ENCODE measurements at places on chromosomes 5 and 9. TPM values are rescaled to one million over a fixed set of nuclear protein-coding genes. Genes with fewer than 3 reads are reported as not detected.

GRCh38 chr9:133845440-133845839 is 107.3 kb upstream of the SARDH start:
- DNase-seq, result no peak

GRCh38 chr9:34127035-34127948 is 794 bp upstream of the DCAF12 start:
- DNase-seq, result no peak

Gene AFAP1L1
- not detected for total RNA-seq

Gene FOXI1
- total RNA-seq, result not detected

Gene CLINT1
- total RNA-seq, result 77.4 TPM

DNA sequence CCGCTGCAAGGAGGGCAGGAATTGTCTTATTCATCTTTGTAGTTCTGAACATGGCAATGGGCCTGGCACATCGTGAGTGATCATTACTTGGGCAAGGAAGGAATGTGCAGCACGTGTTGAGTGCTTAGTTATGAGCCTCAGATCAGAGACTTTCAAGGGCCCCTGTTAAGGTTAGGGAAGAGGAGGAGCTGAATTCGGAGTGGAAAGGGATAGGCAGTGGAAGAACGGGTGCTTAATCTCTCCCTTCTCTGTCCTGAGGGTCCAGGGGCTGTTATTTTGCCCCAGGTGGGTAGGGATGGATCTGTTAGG is 59.5 kb upstream of the RARS1 start:
- DNase-seq, result no peak

Gene PRUNE2
- 0.23 TPM for total RNA-seq

DNA sequence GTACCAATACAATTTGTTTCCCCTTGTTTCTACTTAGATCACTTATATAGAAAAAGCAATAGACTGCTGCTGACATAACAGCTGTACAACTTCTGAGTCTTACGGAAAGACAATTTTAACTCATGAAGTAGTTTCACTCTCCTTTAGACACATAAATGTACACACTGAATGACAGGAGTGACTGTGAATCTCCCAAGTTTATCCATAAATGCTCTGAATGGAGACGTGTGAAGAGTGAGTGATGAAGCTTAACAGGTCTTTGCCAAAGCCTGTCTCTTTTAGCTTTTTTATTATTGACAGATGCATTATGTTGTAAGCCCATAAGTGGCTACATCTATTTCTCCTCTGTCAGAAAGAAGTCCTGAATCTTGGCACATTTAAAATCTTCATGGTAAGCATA is 265.9 kb downstream of the TRIM36 start:
- no peak for DNase-seq

DNA sequence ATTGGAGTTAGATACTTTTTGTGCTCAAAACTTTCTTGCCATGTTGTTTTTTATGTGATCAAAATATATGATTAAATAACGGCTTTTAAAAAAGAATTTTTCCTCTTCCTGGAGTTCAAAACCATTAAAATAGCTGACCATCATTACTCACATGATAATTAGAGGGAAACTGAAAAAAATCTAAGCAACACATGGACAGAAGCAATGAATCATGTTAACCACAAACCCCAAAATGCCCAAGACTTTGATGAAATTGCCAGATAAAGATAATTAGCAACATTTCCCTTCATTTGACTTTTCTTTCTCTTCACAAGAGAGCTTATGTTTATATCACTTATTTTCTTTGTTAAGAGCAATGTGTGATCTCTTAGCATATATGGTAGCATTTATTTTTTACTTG is 1294.2 kb downstream of the EFNA5 start:
- DNase-seq, result no peak

DNA sequence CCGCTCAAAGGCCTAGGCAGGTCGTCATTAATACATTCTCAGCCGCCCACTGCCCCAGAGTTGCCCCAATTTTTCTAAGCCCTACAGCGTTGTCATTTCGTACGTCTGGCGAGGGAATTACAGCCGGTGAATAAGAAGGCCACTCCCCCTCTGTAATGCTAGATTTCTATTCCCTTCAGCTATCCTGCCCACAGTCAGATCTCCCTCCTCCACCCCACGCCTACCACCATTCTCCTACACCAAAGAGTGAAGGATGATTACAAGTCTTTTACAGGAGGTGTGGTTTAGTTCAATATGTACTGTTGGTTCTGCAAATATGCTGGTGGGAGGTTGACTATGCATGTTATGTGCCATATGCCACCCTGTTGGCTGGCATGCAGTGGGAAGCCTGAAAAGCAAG is 83.7 kb upstream of the SMIM15 start:
- DNase-seq, result no peak

DNA sequence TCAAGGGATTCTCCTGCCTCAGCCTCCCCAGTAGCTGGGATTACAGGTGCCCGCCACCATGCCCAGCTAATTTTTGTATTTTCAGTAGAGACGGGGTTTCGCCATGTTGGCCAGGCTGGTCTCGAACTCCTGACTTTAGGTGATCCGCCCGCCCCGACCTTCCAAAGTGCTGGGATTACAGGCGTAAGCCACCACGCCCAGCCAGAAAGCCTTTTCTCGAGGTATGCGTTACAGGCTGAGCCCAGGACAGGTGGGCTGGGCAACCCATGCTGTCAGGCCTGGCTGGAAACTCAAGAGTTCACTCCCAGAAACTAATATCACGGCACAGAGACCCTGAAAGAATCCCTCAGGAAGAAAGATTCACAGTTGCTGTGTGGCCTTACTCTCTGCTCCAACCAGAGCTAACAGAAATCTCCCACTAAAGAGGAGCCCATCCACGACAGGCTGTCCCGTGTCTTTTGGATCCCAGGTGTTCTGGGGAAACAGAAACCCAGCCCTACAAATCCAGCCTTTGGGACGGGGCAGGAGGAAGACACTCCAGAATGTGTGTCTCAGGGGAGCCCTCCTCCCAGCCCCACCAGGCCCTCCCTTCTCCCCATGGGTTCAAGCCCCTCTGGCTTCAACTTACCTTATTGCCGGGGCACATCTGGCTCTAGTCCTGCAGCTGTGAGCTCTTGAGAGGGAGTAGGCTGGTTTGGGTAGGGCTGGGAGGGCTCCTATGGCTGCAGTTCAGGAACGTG is 400 bp downstream of the TIFAB start:
- no peak for DNase-seq

DNA sequence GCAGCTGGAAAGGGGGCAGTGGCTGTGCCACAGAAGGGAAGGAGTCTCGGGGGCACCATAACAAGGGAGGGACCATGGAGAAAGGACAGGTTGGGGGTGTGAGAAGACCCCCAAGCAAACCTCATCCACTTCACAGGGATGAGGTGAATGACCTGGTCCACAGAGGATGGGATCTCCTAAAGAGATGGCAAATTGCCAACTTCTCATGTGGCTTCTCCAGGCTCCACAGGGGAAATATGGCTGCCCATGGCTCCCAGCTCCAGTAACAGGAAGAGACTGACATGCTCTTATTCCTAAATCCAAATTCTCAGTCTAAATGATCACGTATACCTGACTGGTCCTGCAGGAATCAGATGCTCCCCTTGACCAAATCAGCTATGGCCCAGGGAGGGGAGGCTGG is 340.4 kb downstream of the SPOCK1 start:
- DNase-seq, result no peak

DNA sequence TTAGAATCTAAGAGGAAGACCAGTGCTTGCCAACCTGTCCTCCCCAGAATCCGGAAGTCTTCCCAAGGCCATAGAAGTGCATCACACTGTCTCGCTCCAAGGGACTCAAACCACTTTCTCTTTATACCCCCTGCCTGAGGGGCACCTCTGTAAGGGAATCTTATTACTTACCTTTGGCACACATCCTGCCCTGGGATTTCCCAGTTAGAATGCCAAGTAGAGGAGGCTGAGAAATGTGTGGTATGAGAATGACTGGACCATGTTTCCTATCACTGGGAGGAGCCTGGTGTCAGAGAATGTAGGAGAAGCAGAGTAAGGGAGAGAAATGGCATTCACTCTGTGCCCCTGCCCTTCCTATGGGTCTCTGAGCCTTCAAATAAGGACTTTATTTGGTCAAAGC is 85.8 kb downstream of the AOPEP start:
- DNase-seq, result no peak

- DNase-seq, result no peak
These were observed 23.1 kb downstream of the PRELID2 start for GRCh38 chr5:145811834-145812625.

- DNase-seq, result no peak
These were observed 282.6 kb upstream of the SMC2 start for GRCh38 chr9:103811462-103811861.

- DNase-seq, result no peak
These were observed 16.5 kb upstream of the SEC16A start for GRCh38 chr9:136499071-136499934.

Gene CXXC5
- total RNA-seq, result 0.99 TPM

- DNase-seq, result no peak
These were observed 125.6 kb downstream of the TMEM161B start for GRCh38 chr5:88142886-88143692.

Gene NSA2
- 130 TPM for total RNA-seq

Gene LVRN
- total RNA-seq, result not detected

Gene IL17B
- not detected for total RNA-seq

- no peak for DNase-seq
These were observed 204.3 kb downstream of the ERCC6L2 start for GRCh38 chr9:96079779-96080178.

DNA sequence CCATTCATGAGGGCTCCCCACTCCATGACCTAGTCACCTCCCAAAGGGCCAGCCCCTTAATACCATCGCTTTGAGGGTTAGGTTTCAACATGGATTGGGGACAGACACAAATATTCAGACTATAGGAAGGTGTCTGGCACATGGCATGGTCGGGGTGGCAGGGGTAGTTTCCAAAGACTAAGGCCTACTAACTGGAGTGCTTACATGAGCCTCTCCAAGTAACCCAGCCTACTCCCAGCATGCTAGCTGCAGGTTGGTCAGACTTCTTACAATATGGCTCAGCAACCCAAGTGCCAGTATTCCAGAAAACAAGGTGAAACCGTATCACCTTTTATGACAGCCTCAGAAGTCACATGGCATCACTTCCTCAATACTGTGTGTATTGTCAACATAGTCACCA is 19.9 kb upstream of the OTULINL start:
- DNase-seq, result no peak

Gene MYMK
- not detected for total RNA-seq

DNA sequence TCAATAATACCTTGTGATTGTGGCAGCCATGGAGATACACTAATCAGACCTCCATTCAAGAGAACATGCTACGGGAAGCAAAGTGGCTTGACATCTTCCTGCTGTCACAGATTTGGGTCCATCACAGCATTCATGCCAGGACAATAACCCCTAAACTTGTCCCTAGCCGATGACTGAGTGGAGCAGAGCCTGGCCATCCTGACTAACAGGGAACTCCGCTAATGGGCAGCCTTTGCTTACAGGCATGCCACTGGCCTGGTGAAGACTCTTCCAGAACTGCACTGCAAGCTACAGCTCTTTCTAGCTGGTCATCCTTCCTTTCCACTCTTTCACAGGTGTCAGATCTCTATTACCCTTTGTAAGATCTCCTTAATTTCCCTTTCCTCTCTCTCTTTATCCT is 16.0 kb downstream of the FAM174A start:
- no peak for DNase-seq

DNA sequence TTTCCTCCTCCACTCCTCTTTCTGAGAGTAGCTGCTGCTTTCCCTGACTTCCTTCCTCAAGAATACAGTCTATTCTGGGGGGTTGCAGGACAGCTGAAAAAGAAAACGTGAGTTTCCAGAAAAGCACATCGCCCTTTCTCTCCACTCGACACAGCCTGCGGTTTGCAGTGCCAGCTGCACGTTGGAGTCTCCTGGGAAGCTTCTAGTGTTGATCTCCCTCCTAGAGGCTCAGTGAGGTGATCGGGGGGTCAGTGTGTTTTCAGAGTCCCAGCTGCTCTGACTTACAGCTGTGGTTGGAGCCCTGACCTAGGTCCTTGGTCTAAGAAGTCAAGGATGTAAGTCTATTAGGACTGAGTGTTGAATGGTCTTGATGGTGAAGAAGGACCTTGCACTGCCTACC is 25.0 kb upstream of the SUSD3 start:
- DNase-seq, result no peak

- DNase-seq, result no peak
These were observed 61.1 kb downstream of the BARX1 start for GRCh38 chr9:93893899-93894690.

DNA sequence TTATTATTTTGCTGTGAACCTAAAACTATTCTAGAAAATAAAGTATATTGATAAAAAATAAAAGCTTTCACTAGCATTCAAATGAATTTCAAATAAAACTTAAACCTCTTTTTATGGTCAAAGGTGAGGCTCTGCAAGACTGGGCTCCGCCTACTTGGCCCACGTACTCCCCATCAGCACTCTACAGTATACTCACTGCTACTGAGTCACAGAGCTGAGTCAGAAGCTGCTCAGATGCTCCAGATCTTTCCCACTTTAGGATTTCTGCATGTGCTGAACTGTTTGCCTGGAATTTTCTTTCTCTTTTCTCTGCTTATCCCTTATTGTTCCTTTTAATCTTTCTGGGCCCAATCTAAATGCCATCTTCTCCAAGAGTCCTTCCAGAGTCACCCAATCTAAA is 331.9 kb upstream of the CCNG1 start:
- DNase-seq, result no peak

- DNase-seq, result no peak
These were observed 18.6 kb downstream of the C9orf57 start for GRCh38 chr9:72041775-72042194.

DNA sequence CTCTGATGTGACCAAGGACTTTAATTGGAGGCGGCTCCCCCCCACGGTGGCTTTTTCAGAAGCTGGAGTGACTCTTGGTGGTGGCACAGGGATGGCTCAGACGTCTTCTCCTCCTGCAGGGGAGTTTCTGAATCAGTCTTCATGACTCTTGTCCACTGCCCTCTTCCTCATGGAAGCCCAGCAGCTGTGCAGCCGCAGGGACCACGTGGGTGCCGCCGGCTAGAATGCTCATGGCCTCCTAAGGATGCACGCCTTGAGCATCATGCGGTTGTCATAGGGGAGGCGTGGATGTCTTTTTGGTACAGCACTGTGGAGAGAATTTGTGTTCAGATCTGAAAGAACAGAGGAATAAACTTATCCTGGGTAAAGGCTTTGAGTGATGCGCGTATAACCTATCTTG is 1.3 kb downstream of the TEX53 start:
- DNase-seq, result no peak

Gene PCDHA4
- total RNA-seq, result not detected

DNA sequence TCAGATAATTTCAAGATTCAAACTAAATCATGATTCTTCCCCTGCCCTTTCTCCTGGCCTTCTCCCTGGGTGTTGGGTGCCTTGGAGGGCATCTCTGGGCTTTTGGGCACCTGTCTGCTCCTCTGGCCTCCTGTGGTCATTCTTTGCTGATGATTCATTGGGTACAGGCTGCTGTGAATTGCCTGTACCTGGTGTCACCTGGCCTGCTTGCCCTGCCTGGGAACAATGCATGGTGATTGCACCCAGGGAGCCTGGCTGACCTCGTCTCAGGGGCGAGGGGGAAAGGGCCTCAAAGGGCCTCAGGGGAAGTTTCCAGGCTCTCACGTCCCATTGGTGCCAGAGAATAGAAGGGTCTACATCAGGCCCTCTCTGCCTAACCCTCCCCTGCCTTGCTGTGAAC is 20.1 kb upstream of the CKMT2 start:
- DNase-seq, result no peak

GRCh38 chr5:168424594-168425323 is 61.5 kb upstream of the RARS1 start:
- no peak for DNase-seq

Gene SPINK6
- total RNA-seq, result not detected

All from activated CD4-positive, alpha-beta T cell treated with anti-CD3 and anti-CD28 coated beads, Interleukin-2, amount 10 ng/mL, durations not matched to agents 7 days and 5 days (primary cell).